ENCODE measurements at places on chromosomes 16 and 17.

DNA sequence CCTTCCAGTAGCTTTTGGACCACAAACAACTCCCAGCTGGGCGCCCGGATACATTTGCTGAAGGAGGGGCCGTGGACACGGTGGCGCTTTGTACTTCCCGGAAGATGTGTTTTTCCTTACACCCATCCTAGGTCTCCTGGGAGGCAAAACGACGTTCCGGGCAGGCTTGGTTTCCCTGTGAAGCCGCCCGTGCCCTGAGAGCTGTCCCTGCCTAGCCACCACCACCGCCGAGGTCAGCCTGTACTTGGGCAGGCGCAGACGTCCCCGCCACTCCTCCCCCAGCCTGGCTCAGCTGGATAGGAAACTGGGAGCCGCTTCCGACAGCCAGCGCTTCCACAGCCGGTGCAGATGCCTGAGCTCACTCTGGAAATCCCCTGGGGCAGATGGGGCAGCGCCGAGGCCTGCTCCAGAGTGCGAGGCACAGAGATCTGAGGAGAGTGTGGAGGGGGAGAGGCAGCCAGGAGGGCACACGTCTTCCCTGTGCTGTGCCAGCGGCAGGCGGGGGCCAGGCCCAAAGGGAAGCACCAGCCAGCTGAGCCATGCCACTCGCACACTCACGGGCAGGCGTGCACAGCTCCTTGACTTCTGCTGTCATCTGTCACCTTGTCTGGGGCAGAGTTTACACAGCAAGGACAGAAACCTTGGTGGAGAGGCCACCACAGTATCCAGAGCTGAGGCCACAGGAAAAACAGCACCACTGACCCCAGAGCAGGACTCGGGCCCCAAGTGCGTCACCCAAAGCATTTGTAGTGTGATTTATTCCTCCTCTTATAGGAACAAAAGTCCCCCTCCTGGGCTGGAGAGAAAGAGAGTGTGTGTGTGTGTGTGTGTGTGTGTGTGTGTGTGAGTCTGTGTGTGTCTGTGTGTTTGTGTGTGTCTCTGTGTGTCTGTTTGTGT is 3.0 kb downstream of the RHBDF2 start:
- peak; percentile 91 for DNase-seq

- no peak for DNase-seq
Observed at GRCh38 chr16:57628008-57628781, at the start of gene ADGRG1. Gene ADGRG1 (plus strand): TSS chr16:57628630. CDS start chr16:57650288, 21,658 bp downstream.

DNA sequence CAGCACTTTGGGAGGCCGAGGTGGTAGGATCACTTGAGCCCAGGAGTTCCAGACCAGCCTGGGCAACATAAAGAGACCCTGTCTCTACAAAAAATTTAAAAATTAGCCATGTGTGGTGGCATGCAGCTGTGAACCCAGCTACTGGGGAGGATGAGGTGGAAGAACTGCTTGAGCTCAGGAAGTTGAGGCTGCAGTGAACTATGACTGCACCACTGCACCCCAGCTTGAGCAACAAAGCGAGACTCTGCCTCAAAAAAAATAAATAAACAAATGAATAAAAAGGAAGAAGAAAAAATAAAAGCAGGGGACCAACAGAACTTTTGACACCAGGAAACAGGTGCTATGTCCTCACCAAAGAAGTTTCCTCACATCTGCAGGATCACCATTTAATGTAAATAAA is 14.2 kb downstream of the TERF2 start:
- DNase-seq = no peak

GRCh38 chr17:37392024-37392590 is 14.5 kb downstream of the ACACA start:
- DNase-seq = no peak

DNA sequence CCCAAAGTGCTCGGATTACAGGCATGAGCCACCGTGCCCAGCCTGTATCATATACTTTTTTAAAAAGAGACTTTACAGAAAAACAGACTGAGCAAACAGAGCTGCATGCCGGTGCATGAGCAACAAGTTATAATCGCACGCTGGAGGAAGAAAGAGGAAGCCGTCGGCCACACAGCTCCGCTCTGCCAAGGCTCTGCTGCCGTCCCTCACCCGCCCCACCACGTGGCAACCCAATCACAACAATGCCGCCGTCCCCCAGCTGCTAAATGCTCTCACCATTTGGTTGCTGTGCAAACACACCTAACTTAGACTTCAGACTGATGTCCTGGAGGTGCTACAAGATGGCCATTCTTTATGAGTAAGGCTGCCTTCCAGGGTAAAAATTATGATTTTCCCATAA is 83.5 kb downstream of the ADCY9 start:
- no peak for DNase-seq

DNA sequence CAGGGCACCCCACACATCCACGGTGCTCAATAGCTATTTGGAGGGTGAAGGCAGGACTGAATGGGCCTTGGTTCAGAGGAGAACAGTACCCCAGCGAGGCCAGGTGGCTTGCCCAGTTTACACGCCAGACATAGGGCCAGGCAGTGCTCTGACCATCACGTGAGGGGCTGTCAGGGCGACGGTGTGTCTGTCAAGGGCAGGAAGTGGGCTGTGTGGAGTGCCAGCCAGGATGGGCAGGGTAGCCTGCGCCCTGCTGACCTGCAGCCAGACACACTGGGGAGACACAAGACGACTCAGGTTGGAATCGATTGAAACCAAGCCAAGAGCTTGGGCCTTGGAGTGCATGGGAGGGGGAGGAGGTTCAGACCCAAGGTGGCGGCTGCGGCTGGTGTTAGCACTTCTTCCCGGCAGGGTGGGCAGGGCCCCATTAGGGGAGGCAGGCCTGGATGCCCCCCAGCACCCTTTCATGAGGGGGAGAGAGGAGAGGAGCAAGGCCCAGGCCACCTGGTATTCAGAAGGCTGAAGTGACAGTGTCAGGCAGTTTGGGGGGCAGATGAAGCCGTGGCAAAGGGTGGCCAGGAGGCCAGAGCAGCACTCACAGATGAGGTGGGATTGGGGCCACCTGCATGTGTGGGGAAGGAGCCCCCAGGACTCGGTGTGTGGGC is 68.2 kb downstream of the SREBF1 start:
- no peak for DNase-seq

DNA sequence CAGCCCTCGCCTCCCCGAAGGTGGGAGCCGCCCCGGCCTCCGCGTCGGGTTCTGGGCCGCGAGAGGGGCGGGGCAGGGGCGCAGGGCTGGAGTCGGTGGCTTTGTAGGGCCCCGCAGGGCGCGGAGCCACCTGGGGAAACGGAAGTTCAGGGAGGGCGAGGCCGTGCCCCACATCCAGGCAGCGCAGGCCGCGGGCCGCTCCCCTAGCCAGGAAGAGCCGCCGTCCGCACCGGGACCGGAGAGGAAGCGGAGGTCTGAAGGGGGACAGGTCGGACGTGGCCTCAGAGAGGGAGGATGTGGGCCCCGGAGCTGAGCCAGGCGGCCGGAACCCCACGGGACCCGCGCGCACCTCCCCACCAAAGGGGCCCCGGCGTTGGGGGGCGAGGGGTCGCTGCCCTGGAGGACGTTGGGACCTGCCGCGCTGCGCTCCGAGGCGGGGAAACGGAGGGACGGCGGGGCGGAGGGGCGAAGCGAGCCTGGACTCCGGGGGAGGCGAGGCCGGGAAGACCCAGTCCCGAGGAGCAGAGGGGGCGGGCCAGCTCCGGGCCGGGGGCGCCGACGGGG is 482 bp upstream of the SLC16A3 start:
- DNase-seq = no peak

GRCh38 chr16:535446-536405 is 8.2 kb downstream of the CAPN15 start:
- DNase-seq = no peak
